ENCODE measurements at places on chromosomes 12 and 14. TPM values are rescaled to one million over a fixed set of nuclear protein-coding genes. Genes with fewer than 3 reads are reported as not detected.
A peak's percentile ranks its signal among the peaks of the same experiment; 100 is the strongest.

The KRT82 gene
- not detected for total RNA-seq

The KRT2 gene
- total RNA-seq, result not detected

GRCh38 chr12:23055004-23055403 is 430.0 kb downstream of the ETNK1 start:
- H3K36me3 ChIP-seq, result no peaks in the 10 kb centered on the region
- no peaks in the 10 kb centered on the region for H3K4me1 ChIP-seq
- no peak overlapping the region for H3K4me3 ChIP-seq
- no peak for DNase-seq

DNA sequence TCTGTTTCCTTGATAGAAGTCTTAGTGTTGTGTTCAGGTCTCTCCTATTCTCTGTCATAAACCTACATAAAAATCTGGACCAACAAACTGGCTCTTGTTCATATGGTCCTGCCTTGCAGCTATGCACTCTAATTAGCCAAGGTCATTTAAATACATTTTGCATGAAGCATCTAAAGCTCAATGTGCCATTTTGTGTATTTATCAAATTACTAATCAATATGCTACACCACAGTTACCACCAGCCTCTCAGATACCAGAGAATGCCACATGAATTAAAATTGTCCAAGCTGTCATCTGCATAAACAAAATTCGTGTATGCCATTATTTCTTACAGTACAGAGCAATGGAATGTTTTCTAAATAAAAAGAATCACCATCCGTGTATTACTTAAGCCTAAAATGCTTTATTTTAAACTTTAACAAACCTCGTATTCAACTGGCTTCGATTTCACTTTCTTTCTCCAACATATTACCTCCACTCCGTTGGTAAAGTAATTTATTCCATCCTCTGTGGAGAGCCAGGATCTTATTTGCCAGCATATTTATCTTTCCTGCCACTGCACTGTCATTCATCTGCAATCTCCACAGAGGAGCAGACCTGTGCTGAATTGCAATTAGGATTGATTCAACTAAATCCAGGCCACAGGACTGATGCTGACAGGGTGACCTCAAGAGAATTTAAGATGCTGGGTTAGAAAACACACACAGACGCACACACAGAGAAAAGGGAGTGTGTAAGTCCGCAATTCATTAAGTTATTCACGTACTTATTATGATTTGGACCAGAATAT is 284.1 kb upstream of the FOXG1 start:
- H3K27ac ChIP-seq, result no peak overlapping the region
- H3K4me1 ChIP-seq, result no peaks in the 10 kb centered on the region
- no peaks in the 10 kb centered on the region for H3K36me3 ChIP-seq
- no peak overlapping the region for H3K4me3 ChIP-seq
- DNase-seq, result no peak

GRCh38 chr14:65915125-65915524 is 502.6 kb downstream of the FUT8 start:
- no peak overlapping the region for H3K4me3 ChIP-seq
- no peak for DNase-seq
- peaks cover 56% of the 10 kb centered on the region for H3K4me1 ChIP-seq
- peaks cover 7% of the 10 kb centered on the region for H3K27me3 ChIP-seq
- H3K36me3 ChIP-seq, result peaks cover 31% of the 10 kb centered on the region
- H3K27ac ChIP-seq, result no peak overlapping the region

- H3K4me1 ChIP-seq, result peaks cover 20% of the 10 kb centered on the region
- peaks cover 3% of the 10 kb centered on the region for H3K27me3 ChIP-seq
- peak; percentile 19 for DNase-seq
- peak overlapping the region; percentile 85 for H3K27ac ChIP-seq
- H3K36me3 ChIP-seq, result peaks cover 12% of the 10 kb centered on the region
Observed at GRCh38 chr12:62466018-62466593, 520 bp upstream of the MON2 start.
